Activated CD8-positive, alpha-beta memory T cell treated with anti-CD3 and anti-CD28 coated beads, Interleukin-2, amount 50 U/mL, for 4 hours (primary cell): ENCODE measurements at places on chromosomes 3 and 15.
A peak's percentile ranks its signal among the peaks of the same experiment; 100 is the strongest.

DNA sequence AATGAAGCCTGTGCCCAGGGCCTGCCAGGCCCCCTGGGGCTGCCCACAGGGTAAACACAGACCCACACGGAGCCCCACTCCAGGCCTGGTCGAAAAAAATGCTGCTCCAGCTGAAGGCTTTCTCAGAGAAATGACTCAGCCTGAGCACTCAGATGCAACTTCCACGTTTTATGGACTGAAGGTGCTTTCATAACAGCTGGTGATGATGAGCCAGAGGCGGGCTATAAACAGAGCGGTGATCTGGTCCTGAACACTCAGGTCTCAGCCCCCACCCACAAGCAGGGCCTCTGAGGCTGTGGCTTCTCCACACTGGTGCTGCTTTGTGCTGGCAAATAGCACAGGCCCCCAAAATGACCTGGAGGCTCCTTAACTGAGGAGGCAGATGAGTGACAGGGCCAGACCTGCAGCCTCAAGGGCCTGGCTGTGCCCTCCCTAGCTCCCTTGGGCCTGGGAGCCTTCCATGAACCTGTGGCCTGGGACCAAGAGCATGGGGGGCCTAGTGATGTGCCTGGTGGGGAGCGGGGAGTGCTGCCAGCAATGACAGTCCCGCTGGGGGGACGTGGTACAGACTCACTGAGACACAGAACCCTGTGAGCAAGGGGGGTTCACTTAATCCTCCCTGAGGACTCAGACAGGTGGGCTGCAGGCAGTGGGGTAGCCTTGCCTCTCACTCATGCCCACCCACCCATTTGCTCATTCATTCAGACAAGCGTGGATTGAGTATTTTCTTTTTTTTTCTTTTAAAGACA lies 23.0 kb upstream of the FURIN start:
- DNase-seq = peak; percentile 22

DNA sequence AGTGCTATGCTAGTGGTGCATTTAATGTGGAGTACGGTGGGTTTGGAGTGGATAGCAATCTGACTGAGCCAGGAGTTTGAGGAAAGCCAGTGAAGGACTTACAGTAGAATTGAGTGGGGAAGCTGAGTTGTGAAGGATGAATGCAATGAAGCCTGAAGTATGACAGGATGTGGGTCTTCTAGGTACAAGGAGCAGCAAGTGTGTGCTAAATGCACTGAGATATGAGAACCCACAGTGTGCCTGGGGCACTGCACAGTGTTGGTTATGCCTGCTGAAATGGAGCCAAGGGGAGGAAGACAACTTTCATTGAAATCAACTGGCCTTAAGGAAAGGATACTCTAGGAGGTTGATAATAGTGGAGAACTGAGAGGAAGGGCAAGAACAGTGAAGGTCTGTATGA lies 105.5 kb upstream of the MRPL3 start:
- no peak for DNase-seq

- no peak for DNase-seq
Observed at GRCh38 chr15:39556461-39556860, 24.4 kb upstream of the THBS1 start.

- DNase-seq = no peak
Observed at GRCh38 chr3:52763466-52763865, 7.3 kb downstream of the NEK4 start.

DNA sequence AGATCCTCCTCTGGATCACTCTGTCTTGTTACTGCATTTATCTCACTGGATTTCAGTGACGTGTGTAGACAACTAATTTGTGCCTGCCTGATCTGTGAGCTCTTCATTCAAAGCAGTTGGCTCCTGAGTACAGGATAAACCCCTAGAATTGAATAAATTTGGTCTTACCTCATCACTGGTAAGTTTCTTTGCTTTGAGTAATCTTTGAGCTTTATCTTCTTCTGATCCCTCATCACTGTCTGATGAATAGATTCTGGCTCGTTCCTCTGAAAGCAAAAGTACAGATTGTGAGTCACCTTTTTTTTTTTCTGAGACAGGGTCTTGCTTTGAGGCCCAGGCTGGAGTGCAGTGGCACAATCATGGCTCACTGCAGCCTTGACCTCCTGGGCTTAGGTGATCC lies 24.5 kb downstream of the LEO1 start:
- no peak for DNase-seq

DNA sequence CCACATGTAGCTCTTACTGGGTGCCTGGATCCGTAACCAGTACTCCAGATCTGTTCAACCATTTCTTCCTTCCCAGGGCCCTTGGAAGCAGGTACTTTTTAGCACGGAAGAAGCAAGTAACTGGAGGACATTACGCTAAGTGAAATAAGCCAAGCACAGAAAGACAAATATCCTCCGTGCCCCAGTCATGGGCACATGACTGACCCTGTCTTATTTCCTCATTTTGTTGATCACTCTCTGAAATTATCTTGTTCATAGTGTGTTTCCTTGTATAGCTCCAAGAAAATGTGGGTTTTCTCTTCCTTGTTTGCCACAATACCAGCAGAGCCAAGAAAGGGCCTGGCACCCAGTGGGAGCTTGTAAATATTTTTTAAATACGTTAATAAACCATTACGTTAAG lies 32.2 kb upstream of the MTMR14 start:
- DNase-seq = no peak

DNA sequence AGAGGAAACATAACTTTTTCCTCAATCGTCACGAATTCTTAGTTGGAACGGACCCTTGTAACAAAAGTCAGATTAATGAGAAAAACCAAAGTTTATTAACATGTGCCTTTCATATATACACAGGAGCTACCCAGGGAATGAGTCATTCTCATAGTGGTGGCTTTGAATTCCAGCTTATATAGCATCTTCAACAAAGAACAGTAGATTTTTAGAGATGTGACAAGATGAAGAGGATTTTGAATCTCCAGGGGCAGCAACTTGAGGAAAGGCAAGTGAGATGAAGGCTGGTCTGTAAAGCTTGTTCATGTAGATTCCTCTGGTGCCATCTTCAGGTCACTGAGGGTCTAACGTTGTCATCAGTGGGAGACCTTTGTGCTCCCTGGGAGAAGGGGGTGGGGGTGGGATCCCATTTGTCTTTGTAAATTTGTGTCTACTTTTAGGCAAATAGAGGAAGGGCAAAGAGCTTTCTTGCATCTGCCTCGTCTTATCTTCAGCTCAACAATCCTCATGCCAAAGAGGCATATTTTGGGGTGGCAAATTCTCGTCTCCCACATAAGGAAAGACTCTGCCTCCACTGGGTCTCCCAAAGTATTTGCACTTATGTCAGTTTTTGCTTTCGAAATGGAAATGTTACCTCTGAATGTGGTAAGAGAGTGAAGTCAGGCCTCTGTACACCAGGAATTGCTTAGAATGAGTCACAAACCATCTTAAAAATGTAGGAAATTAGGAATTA lies 29.5 kb downstream of the CLEC3B start:
- DNase-seq = no peak

DNA sequence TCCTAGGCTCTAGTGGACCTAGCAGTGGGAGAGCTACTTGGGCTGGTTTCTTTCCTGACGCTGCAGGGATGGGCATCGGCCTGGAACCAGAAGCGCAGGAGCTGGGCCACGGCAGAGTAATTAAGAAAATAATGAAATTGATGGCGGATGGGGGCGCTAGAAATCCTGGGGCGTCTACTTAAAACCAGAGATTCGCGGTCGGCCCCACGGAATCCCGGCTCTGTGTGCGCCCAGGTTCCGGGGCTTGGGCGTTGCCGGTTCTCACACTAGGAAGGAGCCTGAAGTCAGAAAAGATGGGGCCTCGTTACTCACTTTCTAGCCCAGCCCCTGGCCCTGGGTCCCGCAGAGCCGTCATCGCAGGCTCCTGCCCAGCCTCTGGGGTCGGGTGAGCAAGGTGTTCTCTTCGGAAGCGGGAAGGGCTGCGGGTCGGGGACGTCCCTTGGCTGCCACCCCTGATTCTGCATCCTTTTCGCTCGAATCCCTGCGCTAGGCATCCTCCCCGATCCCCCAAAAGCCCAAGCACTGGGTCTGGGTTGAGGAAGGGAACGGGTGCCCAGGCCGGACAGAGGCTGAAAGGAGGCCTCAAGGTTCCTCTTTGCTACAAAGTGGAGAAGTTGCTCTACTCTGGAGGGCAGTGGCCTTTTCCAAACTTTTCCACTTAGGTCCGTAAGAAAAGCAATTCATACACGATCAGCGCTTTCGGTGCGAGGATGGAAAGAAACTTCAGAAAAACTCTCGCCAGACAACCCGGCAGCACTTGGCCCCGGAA lies 6.1 kb downstream of the SOX14 start:
- no peak for DNase-seq

DNA sequence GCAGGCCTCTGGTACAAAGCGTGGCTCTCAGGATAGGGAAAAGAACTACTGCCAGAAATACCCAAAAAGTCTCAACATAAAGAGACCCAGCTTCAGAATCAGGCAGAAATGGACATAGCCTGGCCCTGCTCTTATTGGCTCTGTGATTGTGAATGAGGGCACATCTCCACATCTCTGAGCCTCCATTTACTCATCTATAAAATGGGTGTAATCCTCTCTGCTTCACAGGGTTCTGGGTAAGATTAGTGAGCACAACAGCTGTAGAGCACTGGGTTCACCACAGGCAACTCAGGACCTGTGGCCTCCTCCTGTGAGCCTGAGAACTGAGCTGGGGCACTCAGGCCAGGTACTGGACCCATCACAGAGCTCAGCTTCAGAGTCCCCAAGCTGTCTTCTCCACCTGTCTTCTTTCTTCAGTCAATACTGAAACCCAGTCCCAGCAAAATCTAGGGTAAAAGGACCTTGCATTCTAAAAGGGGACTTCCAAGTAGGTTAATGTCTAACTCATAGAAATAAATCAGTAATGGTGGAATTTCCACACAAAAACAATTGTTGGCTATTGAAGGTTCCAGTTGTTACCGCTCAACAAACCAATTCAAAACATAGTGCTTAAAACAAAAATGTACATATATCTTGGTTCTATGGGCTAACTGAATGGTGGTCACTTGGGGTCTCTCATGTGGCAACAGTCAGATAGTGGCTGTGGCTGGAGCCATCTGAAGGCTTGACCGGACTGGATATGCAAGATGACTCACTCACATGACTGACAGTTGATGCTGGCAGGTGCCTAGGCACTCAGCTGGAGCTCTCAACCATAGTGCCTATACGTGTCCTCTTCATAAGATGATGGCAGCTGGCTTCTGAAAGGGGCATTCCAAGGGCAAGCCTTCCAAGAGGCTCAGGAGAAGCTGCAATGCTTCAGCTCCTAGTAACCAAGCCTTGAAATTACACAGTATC lies 47.3 kb downstream of the TRIM42 start:
- DNase-seq = no peak

- no peak for DNase-seq
Observed at GRCh38 chr3:9098716-9099675, 135.7 kb upstream of the RAD18 start.

GRCh38 chr3:154071146-154071545 lies 50.0 kb upstream of the ARHGEF26 start:
- no peak for DNase-seq

DNA sequence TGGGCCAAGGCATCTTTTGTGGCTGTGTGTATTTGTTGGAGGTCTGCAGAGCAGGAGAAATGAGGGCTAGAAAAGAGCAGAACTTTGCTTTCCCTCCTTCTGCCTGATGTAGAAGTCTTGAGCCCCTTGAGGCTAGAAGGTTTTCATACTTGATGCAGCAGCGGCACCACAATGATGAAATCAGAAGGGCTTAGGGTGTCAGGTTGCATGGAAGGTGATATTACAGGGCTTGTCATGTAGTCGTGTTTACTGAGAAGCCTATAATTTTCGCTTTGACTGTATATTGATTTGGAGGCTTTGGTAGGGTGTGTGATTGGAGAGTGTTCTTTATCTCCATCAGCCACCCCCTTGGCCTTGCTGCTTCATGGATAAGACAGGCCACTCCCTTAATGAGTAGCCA lies 339.8 kb downstream of the THSD4 start:
- no peak for DNase-seq

DNA sequence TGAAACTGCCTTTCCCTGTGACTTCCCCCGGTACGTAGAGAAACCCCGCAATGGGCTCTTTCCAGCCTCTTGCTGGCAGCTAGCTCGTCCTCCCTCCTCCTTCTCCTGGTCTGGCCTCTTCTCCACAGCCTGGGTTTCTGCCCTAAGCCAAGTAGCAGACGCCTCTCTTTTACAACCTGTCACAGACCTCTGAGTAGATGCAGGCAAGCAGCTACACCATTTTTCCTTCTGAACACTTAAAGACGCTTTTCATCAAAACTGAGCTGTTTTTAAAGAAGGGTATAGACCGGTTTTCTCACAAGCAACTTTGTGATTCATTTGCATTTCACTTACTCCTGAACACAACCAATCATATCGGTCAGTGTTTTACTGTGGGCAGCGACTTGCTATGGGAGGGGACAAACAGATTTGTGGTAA lies 32.0 kb downstream of the ADAMTSL3 start:
- DNase-seq = no peak

DNA sequence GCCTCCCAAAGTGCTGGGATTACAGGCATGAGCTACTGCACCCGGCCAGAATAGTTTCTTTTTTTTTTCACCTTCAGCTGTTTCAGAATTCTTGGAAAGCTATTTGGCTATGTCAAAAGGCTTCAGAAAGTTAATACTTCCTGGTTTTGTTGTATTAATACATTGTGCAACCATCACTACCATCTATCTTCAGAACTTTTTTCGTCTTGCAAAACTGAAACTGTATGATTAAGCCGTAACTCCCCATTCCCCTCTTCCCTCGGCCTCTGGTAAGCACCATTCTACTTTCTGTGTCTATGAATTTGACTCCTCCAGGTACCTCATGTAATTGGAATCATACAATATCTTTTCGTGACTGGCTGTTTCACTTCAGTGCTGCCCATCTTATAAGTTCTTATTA lies 5.2 kb upstream of the NOX5 start:
- no peak for DNase-seq
